ENCODE measurements at places on chromosomes 3 and 15. TPM values are rescaled to one million over a fixed set of nuclear protein-coding genes. Genes with fewer than 3 reads are reported as not detected.

Gene RTP3
- not detected for polyA plus RNA-seq

DNA sequence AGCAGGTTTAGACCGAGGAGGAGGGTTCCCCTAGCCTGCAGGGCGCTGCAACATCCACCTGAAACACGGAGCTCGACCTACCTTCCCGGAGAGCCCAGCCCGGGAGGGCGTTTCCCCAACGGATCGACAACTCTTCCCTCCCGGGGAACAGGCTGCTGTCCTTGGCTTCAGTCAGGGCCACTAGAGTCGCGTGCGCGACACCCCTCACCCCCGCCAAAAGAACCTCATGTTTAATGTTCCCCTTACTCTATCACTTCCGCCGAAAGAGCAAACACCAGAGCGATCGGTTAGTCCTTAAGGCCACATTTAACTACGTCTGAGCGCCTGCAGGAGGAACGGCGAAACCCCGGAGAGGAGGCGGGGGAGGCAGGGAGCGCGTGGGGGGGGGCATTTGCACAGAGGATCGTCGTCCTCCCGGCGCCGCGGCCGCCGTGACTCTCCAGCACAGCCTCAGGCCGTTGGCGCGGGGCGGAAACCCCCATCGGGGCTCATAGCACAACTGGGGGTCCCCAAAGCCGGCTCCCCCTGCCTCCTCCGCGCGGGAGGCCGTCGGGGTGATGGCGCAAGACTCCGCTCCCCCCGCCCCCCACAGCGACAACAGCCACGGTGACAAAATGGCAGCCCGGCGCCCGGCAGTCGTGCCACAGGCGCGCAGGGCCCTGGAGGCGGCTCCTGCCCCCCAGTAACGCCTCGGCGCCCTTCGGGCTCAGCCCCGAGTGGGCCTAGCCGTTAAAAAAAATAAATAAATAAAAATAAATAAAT is 3.2 kb downstream of the ANP32A start:
- no peaks in the 10 kb centered on the region for H3K36me3 ChIP-seq
- peak; percentile 70 for DNase-seq

Gene FAM131A
- polyA plus RNA-seq, result 12.7 TPM

GRCh38 chr3:147906285-147906684 is 497.1 kb downstream of the ZIC1 start:
- H3K4me3 ChIP-seq, result no peak overlapping the region
- no peak overlapping the region for H3K27ac ChIP-seq
- H3K27me3 ChIP-seq, result no peaks in the 10 kb centered on the region
- H3K36me3 ChIP-seq, result no peaks in the 10 kb centered on the region

DNA sequence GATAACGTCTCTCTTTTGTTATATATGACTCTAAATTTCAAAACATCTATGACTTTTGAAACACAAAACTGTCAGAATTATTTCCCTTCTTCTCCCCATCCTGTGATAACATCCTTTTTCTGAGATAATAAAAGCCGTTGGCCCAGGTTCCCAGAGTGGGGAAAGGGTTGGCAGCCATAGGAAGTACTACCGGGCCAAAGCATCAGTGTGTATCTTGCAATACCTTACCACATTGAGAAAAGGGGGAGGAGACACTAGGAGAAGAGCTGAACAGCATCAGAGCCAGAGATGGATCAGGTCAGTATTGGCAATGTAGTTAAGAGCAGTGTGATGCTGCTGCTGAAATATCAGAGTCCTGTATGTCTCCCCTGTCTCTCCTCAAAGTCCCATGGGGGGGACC is 210.0 kb upstream of the PROK2 start:
- DNase-seq, result no peak
- no peaks in the 10 kb centered on the region for H3K4me1 ChIP-seq
- no peaks in the 10 kb centered on the region for H3K27me3 ChIP-seq
- no peak overlapping the region for H3K27ac ChIP-seq
- H3K4me3 ChIP-seq, result no peak overlapping the region

GRCh38 chr3:89315750-89316470 is 208.5 kb downstream of the EPHA3 start:
- no peaks in the 10 kb centered on the region for H3K36me3 ChIP-seq
- H3K27me3 ChIP-seq, result no peaks in the 10 kb centered on the region
- no peaks in the 10 kb centered on the region for H3K4me1 ChIP-seq
- H3K27ac ChIP-seq, result no peak overlapping the region
- no peak for DNase-seq

- no peaks in the 10 kb centered on the region for H3K4me1 ChIP-seq
- H3K27ac ChIP-seq, result no peak overlapping the region
- H3K36me3 ChIP-seq, result peaks cover 4% of the 10 kb centered on the region
- no peak for DNase-seq
- no peaks in the 10 kb centered on the region for H3K27me3 ChIP-seq
These were observed 95.4 kb downstream of the PLOD2 start for GRCh38 chr3:146065573-146066006.

DNA sequence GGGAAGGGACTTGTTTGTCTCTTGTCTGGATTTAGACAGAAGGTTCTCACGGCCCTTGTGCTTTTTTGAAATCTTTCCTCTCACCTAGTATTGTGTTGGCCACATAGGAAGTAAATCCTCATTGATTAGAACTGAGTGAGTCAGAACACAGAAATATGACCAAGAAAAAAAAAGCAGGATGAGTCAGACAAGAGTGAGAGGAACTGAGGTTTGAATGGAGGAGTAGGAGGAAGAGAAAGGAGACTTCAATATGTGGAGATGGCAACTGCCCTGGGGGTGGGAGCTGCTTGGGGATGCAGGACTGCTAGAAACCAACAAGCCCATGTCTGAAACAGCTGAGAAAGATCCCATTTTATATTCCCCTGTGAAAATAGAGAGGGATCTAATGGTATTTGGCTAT is 194.1 kb upstream of the ZBTB20 start:
- H3K4me1 ChIP-seq, result no peaks in the 10 kb centered on the region
- no peaks in the 10 kb centered on the region for H3K36me3 ChIP-seq
- H3K27me3 ChIP-seq, result no peaks in the 10 kb centered on the region
- DNase-seq, result no peak

DNA sequence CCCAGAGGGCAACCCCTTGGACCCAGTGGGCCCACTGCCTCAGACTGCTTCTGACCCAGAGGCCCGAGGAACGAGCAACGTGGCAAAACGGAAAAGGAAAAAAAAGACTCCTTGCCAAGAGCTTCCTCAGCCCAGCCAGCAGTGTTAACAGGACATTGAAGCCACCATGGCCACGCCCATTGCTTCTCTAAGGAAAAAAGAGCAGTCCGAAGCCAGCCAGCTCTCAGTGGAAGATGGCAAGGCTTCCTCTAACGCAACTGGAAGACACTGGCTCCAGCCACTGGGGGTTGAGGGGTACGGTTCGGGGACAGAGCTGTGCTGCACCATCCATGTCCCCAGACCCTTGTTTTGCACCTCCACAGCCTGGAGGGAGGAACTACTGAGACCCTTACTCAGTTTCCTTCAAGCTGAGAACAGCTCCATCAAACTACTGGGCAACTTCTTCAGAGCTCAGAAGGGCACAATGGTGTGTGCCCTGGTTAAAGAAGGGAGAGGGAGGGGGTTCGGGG is 10.7 kb downstream of the BMF start:
- H3K4me1 ChIP-seq, result peaks cover 70% of the 10 kb centered on the region
- H3K27ac ChIP-seq, result peak overlapping the region; percentile 74
- H3K4me3 ChIP-seq, result no peak overlapping the region

DNA sequence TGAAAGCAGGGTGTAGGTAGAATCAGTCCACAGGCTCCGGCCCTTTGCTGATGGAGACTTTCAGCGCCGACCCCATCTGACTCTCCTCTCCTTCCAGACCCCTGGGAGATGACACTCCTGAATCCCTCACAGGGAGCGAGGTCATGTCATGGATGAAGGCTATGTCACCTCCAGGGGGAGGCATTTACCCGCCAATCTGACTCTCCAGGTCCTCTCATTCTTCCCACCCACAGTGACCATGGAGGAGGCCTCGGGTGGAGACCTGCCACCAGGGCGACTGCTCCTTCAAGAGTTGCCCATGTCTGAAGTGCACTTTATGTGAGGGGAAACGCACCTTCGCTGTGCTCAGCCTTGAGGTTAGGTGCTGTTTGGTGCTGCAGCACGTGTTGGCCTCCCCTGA is 112.7 kb downstream of the KLF13 start:
- no peaks in the 10 kb centered on the region for H3K27me3 ChIP-seq
- no peak overlapping the region for H3K4me3 ChIP-seq
- no peak overlapping the region for H3K27ac ChIP-seq
- DNase-seq, result no peak
- peaks cover 8% of the 10 kb centered on the region for H3K4me1 ChIP-seq

GRCh38 chr3:119700920-119701734 is 1.7 kb upstream of the CFAP91 start:
- no peak for DNase-seq
- H3K27me3 ChIP-seq, result no peaks in the 10 kb centered on the region
- H3K4me3 ChIP-seq, result no peak overlapping the region
- no peak overlapping the region for H3K27ac ChIP-seq

Gene EXD1
- polyA plus RNA-seq, result not detected

GRCh38 chr3:179166561-179167201 is 18.5 kb downstream of the PIK3CA start:
- H3K27ac ChIP-seq, result no peak overlapping the region
- no peak for DNase-seq
- no peaks in the 10 kb centered on the region for H3K27me3 ChIP-seq
- no peak overlapping the region for H3K4me3 ChIP-seq
- peaks cover 12% of the 10 kb centered on the region for H3K4me1 ChIP-seq

Gene ALG1L2
- not detected for polyA plus RNA-seq

DNA sequence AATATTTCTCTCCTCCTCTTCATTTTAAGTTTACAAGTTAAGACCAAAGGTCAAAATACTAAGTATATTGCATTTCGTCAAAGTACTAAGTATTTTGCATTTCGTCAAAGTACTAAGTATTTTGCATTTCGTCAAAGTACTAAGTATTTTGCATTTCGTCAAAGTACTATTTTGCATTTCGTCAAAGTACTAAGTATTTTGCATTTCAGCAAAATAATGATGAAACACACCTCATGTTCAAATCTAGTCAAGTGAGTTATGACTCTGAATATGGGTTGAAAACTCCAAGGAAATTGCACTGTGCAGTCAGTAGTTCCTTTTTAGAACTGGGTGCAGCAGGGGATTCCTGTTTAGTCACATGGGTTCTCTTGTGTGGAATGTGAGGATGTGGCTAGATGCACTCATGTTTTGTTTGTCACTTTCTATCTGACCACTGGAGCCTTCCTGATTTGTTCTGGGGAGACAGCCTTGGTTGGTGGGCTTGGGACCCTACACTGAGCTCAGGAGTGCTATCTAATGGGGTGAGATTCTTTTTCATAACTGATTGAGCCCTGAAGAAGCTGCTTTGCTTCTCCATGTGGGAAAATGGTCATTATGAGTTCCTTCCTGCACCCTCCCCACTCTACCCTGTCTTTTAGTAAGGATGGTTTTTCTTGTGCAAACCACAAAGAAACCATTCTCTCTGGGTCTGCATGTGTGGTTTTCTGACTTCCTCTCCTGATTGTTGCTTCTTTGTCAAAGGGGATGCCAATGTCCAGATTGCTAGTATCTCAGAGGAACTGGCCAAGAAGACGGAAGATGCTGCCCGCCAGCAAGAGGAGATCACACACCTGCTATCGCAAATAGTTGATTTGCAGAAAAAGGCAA is 73.4 kb downstream of the CCK start:
- H3K27me3 ChIP-seq, result no peaks in the 10 kb centered on the region
- H3K4me3 ChIP-seq, result no peak overlapping the region
- H3K27ac ChIP-seq, result no peak overlapping the region
- DNase-seq, result no peak

Gene CFAP100
- not detected for polyA plus RNA-seq

DNA sequence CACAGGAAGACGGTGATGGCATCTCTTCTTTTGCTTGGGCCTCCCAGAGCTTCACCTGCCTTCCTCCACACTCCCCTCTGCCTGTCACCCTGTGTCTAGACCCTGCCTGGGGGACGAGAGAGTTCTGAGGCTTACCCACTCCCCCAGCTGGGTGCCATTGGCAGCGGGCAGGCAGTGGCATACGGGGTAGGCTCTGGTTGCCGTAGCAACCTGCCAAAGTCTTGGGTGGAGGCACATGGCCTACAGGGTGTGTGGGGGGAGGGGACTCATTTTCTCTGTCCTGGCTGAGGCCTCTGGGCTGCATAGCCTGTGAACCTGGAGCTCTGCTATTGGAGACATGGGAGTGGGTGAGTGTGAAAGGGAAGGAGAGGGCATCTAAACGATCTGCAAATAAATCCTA is 4.4 kb downstream of the INSYN1 start:
- H3K36me3 ChIP-seq, result no peaks in the 10 kb centered on the region
- H3K27ac ChIP-seq, result no peak overlapping the region
- H3K4me1 ChIP-seq, result no peaks in the 10 kb centered on the region

GRCh38 chr15:30791239-30792175 is 112.2 kb upstream of the FAN1 start:
- DNase-seq, result no peak
- no peak overlapping the region for H3K4me3 ChIP-seq

Gene CLDN16
- polyA plus RNA-seq, result 0.57 TPM

DNA sequence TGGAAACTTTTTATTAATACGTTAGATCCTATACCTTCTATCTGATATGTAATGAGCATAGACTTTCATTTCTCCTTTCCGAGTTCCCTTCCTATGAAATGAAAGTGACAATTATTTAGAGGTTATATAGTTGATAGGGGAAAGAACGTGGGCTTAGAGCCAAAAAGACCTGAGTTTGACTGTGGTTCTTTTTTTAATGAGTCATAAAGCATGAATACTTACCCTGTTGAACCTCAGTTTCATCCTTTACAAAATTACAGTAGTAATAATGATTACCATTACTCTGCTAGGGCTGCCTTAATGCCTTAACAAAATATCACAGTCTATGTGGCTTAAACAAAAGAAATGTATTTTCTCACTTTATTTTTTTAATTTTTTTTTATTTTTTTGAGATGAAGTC is 75.9 kb downstream of the AGBL1 start:
- H3K27ac ChIP-seq, result no peak overlapping the region
- H3K4me3 ChIP-seq, result no peak overlapping the region
- no peaks in the 10 kb centered on the region for H3K4me1 ChIP-seq
- no peaks in the 10 kb centered on the region for H3K27me3 ChIP-seq
- no peaks in the 10 kb centered on the region for H3K36me3 ChIP-seq

GRCh38 chr3:18126772-18127171 is 298.4 kb downstream of the SATB1 start:
- no peak for DNase-seq
- H3K27ac ChIP-seq, result no peak overlapping the region
- H3K36me3 ChIP-seq, result no peaks in the 10 kb centered on the region
- no peaks in the 10 kb centered on the region for H3K27me3 ChIP-seq

Gene GOLGA8S
- 0.21 TPM for polyA plus RNA-seq

Gene BDH1
- polyA plus RNA-seq, result 20.8 TPM

- H3K27me3 ChIP-seq, result no peaks in the 10 kb centered on the region
- no peak overlapping the region for H3K4me3 ChIP-seq
- H3K27ac ChIP-seq, result no peak overlapping the region
- H3K36me3 ChIP-seq, result no peaks in the 10 kb centered on the region
- DNase-seq, result no peak
- no peaks in the 10 kb centered on the region for H3K4me1 ChIP-seq
These were observed 103.8 kb downstream of the LINGO1 start for GRCh38 chr15:77528968-77529319.

- H3K27ac ChIP-seq, result no peak overlapping the region
- H3K36me3 ChIP-seq, result no peaks in the 10 kb centered on the region
- no peaks in the 10 kb centered on the region for H3K27me3 ChIP-seq
- DNase-seq, result no peak
These were observed 7.9 kb upstream of the PDE8A start for GRCh38 chr15:84973492-84974460.

All from pancreas (tissue), 10 donors.